CD8-positive, alpha-beta T cell (primary cell): ENCODE measurements at places on chromosomes 3 and 15.

GRCh38 chr15:96593735-96594134 is 263.2 kb downstream of the NR2F2 start:
- DNase-seq, result no peak

DNA sequence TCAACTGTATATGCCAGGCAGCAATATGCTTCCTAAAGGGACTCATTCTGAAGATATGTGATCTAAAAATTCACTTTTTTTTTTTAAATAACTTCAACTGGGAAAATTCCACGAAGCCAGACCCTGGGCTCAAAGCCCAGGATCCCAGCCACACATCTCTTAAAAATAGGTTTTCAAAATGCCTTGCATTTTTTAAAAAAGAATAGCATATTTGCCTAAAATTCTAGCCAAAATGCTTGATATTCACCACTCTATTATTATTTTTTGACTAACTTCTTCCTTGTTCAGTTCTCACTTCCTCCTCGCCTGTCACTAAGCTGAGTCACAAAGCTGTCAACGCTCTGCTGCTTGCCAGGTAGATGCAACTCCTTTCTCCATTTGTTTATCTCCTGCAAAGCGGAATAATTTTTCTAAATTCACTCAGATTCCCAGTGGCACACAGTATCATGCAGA is 28.0 kb upstream of the VGLL4 start:
- DNase-seq, result no peak

DNA sequence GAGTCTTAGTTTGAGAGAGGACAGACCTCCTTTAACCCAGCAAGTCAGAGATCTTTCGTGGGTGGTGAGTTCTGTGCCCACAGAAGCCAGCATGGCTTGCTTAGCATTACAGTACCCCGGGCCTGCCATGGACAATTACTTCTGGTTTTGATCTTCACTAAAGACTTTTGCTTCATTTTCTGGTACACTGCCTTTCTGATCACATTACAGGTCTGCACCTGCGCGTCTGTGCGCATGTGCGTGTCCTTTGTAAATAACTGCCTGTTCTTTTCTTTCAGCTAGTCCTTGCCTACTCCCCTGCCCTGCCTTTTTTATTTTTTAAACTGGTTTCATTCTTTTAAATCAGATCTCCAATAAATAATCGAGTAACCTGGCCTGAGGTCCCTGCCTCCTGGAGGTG is 57.1 kb upstream of the CMTM8 start:
- no peak for DNase-seq

GRCh38 chr15:27545494-27546255 is 553.4 kb downstream of the OCA2 start:
- no peak for DNase-seq
